Stimulated activated naive B cell treated with anti-CD40 and anti-IgM and Interleukin-4, amounts not matched to agents 10 μg/mL and 1 μg/mL and 100 μg/mL, for 72 hours (primary cell): ENCODE measurements at places on chromosomes 11 and 22.

DNA sequence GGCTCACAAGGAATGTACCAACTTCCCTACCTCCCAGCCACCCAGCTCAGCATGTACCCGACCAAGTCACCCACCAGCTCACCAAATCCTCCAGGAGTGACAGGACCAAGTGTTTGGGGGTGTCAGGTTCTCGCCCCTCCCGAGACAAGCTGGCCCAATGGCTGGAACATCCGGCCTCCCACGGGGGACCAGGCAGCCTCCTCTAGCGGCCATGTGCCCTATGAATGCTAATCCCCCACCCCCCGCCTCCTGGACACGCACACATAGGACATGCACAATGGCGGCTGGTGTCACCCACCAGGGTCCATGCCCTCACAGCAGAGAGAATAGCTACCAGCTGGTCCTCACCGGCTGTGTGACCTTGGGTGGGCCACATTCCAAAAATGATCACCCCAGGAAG, 151.0 kb downstream of the MN1 start:
- no peak for DNase-seq

GRCh38 chr11:63882555-63883242, 34.3 kb downstream of the RCOR2 start:
- DNase-seq, result no peak

GRCh38 chr11:13336246-13336878, 58.8 kb downstream of the BMAL1 start:
- DNase-seq, result no peak

DNA sequence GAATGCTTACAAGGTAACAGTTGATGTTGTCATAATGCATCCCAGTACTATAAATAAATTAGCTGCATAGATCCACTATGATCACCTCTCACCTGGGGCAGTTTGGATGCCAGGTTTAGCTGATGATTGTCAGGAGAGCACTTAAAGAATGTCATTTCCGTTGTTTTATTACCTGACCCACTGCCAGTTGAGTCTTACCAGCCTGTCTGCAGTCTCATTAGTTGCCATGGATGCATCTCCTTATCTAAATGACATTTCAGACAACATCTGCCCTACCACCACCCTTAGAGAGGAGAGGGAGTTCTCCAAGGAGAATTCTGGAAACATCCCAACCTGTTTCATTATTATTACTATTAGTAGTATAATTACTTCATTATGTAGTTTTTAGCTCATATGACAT, 339.1 kb upstream of the API5 start:
- DNase-seq, result no peak

GRCh38 chr11:29214833-29215232, 802.0 kb downstream of the KCNA4 start:
- DNase-seq, result no peak

- no peak for DNase-seq
Measured at GRCh38 chr11:111833524-111833923, 37.9 kb downstream of the ALG9 start.

DNA sequence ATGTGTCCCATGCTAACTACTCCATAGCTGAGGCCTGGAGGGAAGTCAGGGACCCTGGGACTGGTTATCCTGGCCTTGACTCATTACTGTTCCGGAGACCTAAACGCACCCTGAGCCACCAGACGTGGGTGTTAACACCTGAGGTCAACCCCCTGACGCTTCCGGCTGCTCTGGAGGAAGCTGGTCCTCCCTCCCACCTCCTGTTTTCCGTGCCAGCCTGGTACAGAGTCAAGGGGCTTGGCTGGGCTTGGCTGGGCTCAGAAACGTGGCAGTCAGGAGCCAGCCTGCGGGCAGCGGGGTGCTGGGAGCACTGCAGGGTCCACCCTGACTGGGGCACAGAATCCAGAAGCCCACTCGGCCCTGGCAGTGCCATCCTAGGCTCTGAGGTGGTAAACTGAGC, 2.6 kb downstream of the TMPRSS4 start:
- DNase-seq, result no peak

DNA sequence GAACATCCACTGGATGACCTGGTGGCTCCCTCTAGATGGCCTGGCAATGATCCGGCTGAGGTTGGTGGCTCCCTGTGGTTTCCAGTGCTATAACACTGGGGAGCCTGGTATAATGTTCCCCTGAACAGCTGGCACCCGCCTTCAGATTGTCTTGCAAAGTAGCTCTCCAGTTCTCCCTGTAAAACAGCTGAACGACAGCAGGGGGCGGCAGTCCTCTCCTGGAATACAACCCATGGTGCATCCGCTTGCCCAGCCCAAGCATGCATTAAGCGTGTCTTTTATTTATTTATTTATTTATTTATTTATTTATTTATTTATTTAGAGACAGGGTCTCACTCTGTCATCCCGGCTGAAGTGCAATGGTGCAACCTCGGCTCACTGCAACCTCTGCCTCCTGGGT, 258.9 kb downstream of the BUD13 start:
- DNase-seq, result no peak

- DNase-seq, result no peak
Measured at GRCh38 chr11:17646451-17647145, 72.8 kb upstream of the MYOD1 start.

DNA sequence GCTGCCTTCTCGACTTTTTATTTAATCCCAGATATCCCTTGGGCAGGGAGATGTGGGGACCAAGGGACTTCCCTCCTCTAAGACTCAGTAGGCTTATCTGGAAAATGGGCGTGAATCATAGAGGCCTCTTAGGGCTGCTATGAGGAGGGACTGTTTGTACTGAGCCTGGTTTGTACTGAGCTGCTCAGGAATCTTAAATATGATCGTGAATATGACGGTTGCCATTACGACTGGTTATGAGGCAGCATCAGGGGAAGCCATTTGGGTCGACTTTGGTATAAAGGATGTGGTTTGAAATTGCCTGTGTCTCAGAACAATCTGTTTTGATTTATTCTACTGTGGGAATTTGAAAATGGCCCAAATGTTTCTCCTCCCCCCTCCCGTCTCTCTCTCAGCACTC, 20.6 kb downstream of the TSPAN18 start:
- no peak for DNase-seq

DNA sequence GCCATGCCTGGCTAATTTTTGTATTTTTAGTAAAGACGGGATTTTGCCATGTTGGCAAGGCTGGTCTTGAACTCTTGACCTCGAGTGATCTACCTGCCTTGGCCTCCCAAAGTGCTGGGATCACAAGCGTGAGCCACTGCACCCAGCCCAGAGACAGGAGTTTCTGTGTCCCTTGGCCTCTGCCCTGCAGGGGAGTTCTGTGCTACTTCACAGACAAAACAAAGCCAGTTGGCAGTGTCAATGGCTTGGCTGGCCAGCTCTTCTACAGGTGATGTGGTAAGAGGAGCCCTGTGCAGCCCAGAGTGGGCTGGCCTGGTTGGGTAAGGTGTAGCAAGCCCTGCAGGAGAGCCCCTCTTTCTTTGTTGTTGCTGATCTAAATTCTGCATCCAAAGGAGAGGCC, 60.5 kb upstream of the SHISAL1 start:
- DNase-seq, result no peak

DNA sequence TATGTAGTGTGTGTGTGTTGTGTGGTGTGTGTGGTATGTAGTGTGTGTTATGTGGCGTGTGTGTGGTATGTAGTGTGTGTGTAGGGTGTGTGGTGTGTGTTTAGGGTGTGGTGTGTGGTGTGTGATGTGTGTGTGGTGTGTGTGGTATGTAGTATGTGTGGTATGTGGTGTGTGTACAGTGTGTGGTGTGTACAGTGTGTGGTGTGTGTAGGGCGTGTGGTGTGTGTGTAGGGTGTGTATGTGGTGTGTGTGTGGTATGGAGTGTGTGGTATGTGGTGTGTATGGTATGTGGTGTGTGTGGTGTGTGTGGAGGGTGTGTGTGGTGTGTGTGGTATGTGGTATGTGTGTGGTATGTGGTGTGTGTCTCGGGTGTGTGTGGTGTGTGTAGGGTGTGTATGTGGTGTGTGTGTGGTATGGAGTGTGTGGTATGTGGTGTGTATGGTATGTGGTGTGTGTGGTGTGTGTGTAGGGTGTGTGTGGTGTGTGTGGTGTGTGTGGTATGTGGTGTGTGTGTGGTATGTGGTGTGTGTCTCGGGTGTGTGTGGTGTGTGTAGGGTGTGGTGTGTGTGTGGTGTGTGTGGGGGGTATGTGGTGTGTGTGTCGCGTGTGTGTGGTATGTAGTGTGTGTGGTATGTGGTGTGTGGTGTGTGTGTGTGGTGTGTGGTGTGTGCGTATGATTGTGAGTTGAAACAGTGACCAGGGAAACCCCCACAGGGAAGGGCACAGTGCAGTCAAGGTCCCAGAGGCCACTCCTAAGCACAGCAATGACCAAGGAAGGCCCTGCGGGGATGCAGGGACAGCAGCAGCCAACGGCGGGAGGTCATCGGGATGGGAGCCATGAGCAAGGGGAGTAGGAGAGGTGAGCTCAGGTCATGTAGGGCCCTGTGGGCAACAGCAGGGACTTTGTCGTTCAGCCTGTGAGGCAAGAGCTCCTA, 2.9 kb upstream of the PPP6R2 start:
- no peak for DNase-seq

DNA sequence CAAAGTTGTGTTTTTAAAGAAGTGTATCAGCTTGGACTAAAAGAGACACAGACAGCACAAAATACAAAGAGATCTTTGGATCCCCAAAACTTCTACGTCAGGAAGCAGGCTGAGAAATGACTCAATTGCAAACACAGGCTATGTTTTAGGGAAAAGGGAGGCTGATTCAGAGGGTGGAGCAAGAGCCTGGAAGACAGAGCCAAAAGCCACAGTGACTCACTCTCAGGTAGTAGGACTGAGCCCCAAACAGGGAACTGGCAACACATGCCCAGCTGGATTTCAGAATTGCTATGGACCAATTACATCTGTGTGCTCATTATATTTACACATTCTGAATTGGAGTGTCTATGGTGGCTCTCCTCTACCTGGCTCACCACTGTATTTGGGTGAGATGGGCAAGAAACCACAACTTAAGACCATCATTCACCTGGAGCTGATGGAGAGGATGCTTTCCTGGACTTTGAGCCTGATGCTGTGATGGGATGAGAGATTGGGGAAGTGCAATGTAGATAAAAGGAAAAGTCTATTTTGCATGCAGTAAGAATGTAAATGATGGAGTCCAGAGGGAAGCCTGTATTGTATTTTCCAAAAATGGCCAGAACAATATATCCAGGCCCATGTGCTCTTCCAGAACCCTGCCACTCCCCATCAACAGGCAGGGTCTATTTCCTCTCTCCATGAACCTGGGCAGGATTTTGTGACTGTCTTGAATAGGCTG, 20.8 kb upstream of the LINC01488 start:
- DNase-seq, result no peak

DNA sequence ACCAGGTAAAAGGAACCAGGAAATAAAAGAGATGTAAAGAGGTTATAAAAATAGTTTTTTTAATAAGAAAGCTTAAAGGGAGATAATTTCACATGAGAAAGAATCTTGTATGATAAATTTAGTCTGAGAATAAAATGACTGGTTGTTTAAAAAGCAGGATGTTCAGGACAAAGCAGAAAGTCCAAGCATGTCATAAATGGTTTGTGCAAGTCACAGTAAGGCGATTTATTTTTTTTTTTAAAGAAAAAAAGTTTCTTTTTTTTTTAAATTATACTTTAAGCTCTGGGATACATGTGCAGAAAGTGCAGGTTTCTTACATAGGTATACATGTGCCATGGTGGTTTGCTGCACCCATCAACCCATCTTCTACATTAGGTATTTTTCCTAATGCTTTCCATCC, 30.8 kb downstream of the GLYATL2 start:
- DNase-seq, result no peak

- DNase-seq, result no peak
Measured at GRCh38 chr22:23103199-23103954, 33.1 kb downstream of the GNAZ start.

- no peak for DNase-seq
Measured at GRCh38 chr22:46007848-46008261, 30.9 kb upstream of the WNT7B start.

GRCh38 chr11:65274735-65275682, 13.2 kb downstream of the POLA2 start:
- no peak for DNase-seq

DNA sequence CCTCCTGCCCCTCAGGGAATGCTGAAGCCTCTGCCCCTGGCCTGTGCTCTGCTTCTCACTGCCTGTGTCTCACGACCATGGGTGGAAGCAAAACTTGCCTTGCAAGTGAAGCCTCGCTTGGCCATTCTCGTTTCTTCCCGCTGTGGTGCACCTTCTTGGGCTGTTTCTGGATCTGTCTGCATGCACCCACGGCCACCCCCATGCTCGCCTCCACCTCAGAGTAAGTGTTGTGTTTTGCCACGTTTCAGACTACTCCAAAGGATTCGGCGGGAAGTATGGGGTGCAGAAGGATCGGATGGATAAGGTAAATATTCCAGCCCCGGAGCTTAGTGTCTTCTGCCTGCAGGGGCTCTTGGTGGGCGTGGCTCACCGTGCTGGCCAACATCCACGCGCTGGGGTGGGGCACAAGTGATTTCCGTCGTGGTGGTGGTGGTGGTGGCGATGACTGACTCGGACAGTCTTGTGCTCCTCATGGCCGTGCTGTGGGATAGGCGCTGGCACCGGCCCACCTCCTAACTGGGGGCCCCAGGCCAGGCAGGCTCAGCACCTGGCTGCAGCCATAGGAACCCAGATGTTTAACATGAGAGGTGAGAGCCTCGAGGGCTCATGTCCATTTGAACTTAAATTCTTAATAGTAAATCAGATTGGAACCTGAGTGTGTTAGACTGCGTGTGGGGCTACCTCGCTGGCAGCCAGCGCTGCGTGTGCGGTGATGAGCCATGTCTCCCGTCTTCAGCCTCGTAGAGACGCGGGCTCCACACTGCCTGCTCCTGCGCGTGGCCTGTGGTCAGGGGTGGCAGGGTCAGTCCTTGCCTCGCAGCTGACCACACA, 24.6 kb downstream of the CTTN start:
- no peak for DNase-seq

DNA sequence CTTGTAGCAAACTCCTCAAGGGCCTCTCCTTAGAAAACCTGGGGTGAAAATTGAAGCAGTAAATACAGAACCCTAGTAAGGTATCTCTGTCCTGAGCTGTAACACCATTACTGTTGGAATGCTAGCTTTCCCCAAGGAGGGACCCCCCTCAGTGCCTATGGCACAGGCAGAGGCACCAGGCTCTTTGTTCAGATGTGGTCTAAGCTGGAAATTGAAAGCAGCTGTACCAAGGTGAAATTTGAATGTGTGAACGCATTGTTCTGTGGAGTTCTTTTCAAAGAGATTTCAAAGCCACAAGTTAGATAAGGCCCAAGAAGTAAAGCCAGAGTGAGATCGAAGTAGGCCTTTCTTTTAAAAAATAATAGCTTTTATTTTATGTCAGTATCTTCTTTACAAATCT, 71.9 kb upstream of the HORMAD2 start:
- DNase-seq, result no peak
